ENCODE measurements at places on chromosomes 5 and 9.

GRCh38 chr9:70979966-70980365 is 141.5 kb downstream of the TRPM3 start:
- no peak for DNase-seq

- DNase-seq = no peak
These were observed 120.6 kb downstream of the C9orf50 start for GRCh38 chr9:129500161-129500862.

GRCh38 chr9:113511856-113512761 is 48.6 kb downstream of the RGS3 start:
- DNase-seq = peak; percentile 66

- DNase-seq = no peak
These were observed 40.5 kb downstream of the OLFM1 start for GRCh38 chr9:135127718-135128670.

DNA sequence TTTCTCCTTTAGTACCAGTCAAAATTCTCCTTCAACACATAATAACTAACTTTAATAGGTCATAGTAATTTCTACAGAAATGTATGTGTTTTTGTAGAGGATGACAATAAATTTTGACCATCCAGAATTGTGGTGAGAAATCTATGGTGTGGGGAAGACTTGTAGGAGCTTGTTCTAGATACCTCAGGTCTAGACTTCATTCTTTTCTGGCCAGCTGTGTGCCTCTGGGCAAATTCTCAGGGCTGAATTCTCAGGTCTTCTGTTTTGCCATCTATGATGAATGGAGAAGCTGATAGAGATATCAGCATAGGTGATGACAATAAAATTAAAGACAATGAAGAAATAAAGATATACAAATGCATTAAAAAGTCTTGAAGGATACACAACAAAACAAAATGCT is 298.6 kb upstream of the MEF2C start:
- DNase-seq = no peak

DNA sequence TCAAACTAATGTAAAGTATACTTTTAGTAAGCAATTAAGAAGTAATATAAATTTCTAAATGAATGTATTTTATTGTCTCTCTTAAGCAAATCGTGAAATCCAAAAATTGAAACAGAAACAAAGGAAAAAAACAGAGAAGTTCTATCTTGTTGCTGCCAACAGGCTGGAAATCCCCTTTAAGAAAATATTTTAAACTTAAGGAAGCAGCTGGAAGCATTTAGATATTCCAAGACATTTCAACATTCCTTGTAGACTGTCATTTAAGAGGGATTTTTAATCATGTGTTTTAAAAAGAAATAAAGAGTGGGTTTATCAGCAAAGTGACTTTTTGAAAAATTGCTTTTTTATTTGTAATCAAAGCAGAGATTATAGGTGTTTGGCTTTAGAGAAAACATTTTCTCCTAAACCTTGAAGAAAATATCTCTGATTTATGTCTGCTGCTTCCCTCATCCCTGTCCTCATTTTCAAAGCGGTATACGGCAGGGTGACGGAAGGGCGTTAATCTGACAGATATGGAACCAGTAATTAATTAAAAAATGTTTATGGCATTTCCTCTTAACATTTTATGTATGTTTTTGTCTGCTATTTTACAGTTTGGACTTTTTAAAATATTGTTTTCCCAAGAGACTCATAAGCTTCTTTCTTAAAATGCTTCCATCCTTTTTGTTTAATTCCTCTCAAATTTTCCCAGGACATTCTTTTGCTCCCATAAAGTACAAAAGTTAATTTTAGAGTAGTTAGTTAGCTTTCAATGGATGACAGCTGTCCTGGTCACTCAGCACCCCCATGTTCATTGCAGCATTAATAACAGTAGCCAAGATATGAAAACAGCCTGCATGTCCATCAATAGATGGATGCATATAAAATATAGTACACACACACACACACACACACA is 245.6 kb downstream of the LURAP1L start:
- no peak for DNase-seq

GRCh38 chr5:43209833-43210232 is 17.8 kb downstream of the NIM1K start:
- no peak for DNase-seq

DNA sequence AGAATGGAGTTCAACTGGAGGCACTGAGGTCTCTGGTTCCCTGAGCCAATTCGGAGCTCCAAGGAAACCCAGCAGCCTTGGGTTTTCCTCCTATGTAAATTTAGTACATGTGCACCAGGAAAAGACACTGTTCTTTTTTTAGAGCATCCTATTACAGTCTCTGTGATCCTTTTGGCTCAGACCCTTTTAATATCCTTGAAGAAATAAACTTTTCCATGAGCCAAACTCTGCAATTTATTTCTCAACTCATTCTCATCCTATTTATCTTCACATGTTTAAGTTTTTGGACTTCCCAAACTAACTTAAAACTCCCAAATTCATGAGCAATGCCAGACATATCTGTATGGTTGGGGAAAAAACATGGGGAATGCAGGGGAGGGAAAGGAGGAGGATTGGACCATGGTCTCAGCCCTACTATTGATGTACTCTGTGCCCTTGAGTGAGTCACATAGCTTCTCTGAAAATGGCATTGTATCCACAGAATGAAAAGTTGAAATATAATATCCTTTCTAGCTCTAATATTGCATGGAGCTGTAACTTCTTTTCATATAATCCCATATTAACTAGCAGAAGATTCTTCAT is 76.6 kb downstream of the PAPPA start:
- DNase-seq = no peak

GRCh38 chr9:76812591-76812990 is 48.4 kb downstream of the PCA3 start:
- no peak for DNase-seq

GRCh38 chr5:130243641-130244040 is 339.4 kb downstream of the CHSY3 start:
- DNase-seq = no peak

DNA sequence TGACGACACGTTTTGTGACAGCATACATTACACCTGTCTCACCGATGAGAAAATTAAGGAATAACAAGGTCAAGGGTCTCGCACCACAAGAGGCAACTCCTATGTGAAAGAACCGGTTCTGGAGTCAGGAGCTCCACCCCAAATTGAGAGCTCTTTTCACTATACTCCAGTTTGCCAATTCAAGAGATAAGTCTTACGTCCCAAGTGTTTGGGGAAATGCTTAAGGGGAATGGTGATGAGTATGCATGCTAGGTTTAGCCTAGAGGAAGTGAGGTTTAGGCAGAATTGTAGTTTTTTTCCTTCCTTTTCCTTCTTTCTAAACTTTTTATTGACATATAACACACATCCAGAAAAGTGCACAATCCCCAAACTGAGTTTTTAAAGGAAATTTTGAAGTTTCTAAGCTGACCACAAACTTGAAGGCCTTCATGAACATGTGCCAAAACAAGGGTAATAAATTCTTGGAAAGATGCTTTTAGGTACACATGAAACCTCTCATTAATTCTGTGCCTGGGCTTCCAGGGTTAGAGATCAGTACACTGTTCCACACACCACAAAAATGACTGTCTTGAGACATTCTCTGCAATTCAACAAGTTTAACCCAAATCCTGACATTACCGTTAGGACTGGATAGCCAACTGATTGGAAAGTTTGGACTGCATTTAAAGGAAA is 127.6 kb upstream of the SLC1A3 start:
- no peak for DNase-seq

GRCh38 chr9:91302831-91303230 is 58.9 kb downstream of the AUH start:
- DNase-seq = no peak

DNA sequence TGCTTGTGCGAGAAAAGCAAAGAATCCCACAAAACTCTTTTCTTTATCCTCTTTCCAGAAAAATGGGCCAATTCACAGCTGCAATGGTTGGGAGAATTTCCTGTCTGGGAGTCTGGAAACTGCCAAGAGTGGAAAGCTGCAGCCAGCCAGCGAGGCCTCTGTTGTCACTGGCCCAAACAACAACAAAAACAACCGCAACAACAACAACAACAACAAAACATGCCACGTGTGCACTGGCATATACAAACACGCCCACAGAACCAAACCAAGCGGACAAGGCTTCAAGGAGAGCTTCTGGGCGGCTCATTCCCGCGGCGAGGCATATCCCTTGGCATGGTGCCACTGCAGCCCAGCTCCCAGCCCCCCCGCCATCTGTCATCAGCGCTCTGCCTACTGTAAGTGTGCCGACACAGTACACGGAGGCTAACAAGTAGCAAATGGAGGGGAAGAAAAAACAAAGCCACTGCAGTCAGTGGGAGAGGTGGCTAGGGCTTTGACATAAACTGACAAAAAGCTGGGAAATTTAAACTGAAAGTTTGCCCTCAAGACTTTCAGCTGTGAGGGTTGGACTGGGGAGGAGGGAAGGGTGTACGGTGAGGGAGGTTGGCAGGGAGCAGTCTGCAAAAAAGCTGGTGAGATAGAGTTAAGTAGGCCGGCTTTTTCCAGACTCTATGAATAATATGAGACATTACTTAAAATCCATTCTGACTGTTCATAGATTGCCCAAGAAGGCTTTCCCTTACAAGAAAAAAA is 165.0 kb upstream of the ZNF462 start:
- no peak for DNase-seq

DNA sequence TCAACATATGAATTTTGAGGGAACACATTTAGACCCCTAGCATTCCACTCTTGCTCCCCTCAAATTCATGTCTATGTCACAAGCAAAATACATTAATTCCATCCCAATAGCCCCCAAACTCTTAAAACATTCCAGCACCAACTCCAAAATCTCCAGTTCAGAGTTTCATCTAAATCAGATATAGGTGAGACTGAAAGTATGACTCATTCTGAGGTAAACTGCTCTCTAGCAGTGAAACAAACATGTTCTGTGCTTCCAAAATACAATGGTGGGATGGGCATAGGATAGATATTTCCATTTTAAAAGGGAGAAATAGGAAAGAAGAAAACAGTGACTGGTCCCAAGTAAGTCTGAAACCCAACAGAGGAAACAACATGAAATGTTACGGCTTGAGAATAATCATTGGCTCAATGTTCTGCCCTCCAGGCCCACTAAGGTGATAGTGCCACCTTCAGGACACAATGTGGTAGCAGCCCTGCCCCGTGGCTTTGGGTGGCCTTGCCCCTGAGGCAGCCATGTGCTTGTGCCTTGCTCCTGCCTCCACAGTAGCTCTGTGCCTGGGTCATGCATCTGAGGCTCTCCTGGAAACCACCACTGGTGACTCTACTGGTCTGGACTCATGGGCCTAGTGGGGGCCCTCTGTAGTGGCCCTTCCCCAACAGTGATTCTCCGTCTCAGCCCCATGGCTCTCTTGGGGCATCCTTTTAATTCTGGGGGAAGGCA is 36.4 kb upstream of the IPPK start:
- DNase-seq = peak; percentile 8

Data from activated T-cell treated with anti-CD3 and anti-CD28 coated beads for 24 hours (primary cell).